Cardiac septum (tissue), 1 donor: ENCODE measurements at places on chromosomes 2 and 18. TPM values are rescaled to one million over a fixed set of nuclear protein-coding genes. Genes with fewer than 3 reads are reported as not detected.

C1GALT1C1L gene
- total RNA-seq, result 0.48 TPM

SLC25A12 gene
- total RNA-seq, result 91.2 TPM

GBX2 gene
- total RNA-seq, result not detected

FAM228A gene
- 0.35 TPM for total RNA-seq

POLR1B gene
- total RNA-seq, result 10.1 TPM

PSMG2 gene
- total RNA-seq, result 43.8 TPM

BMP10 gene
- 0.83 TPM for total RNA-seq

CCBE1 gene
- total RNA-seq, result 0.05 TPM

CRYGC gene
- total RNA-seq, result not detected

DNA sequence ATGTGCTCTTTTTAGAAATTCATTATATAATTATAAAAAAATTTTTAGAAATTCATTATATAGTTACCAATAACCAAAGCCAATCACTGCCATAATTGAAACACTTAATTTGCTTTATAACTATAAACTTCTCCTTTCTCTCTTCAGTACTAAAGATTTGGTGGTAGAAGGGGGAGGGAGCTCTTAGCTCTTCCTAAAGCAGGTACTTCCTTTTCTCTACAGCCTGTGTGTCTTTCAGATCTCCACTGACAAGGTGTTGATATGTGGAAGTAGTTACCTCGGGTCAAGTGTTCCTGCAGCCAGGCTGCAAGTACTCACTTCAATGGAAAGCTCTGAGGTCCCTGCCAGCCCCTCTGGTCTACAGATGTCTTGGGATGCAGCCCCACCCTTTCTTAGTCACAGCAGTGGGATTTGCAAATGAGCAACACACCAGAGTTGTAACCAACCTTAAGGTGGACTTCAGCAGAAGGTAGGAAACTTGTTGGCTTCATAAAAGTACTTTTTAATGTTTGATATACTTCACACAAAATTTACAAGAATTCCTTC, 690.0 kb downstream of the ARHGAP15 start:
- DNase-seq, result no peak

- DNase-seq, result no peak
These were observed 62.9 kb downstream of the EFR3B start for GRCh38 chr2:25104736-25105135.

DNA sequence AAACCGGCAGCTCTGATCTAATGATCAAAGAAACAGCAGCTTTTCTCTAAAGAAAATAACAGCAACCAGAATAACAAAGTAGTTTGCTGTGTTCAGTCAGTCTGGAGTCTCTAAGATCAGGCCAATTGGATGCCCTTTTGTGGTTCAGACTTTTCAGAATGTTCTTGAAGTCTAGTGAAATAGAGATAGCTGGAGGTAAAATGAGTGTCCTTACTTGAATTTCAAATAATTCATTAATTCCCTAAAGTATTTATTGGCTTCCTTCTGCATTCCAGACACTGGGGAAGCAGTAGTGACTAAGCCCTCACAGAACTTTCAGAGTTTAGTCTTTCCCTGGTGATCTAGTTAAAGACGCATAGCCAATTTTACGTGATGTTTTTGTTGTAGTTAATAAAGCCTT, 58.7 kb downstream of the C18orf54 start:
- no peak for DNase-seq

DNA sequence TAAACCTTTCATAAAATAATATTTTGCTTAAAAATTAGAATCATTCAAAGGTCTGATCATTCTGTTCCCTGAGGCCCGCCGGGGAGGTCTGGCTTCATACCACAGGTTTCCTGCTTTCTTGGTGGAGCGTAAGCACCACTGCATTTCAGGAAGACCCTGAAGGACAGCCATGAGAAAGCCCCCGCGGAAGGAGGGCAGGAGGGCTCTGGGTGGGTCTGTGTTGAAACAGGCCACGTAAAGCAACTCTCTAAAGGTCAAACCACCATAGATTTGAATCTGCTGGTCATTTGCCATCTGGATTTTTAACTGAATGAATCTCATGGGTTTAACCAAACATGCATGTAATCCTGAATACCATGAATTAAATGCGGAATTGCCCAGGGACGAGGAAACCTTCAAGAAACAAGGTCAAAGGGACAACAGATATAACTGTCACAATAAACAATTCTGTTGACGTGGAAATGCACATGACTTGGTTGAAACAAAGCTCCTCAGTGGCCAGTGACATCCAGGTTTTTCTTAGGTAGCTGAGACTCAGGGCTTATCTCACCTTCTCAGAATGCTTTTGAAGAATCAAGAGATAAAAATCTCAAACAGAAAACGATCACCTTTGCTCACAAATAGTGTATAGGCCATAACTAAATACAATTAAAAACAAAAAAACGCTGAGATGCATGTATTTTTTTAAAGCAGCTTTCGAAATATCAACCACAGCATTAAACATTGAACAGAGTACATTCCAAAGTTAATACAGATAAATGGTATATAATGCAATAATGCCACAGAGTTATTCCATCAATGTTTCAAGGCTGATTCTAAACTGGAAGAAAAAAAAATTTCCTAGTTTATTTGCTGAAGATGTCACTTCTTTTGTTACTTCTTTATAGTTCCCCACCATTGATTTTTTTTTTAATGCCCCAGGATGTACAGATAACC, 193.2 kb downstream of the BCL2 start:
- no peak for DNase-seq

GRCh38 chr2:25521665-25522387, 151.6 kb downstream of the DTNB start:
- DNase-seq, result no peak

GRCh38 chr2:230762317-230762896, 49.8 kb downstream of the CAB39 start:
- DNase-seq, result no peak

DNA sequence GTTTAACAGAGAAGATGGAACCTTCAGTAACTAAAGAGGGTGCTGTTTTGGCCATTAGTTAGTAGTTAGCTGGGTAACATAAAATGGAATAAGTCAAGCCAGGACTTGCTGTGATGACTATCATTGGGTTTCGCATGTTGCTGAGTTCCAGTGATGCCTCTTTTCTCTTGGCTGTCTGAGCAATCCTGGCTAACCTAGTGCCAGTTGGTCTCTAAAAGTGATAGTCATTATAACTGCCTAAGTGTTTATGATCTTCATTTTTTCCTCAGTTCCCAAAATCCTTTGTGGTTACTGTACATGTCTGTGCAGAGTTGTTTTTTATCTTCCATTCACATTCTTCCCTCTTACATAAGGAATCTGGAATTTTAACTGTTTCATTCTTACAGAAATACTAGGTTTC, 33.4 kb downstream of the WDR43 start:
- no peak for DNase-seq

GRCh38 chr18:39951142-39951720, 2003.8 kb upstream of the PIK3C3 start:
- no peak for DNase-seq

- no peak for DNase-seq
These were observed 135.7 kb downstream of the OTX1 start for GRCh38 chr2:63186331-63186730.

DNA sequence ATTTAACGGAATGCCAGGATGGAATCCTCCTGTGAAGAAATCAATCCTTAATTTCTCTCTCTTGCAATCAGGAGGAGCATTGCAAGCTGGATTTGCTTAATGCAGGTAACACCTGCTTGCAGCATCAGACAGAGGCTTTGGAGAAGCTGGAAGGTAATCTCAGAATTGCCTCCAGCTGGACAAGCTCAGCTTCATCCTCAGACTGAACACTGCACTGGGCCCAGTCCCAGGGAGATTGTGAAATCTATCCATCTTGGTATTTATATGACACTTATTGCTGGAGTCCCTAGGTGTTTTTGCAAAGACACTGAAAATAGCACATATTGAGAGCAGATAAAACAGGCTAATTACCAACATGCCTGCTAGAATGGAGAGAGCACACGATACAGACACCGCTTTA, 179.4 kb upstream of the SESTD1 start:
- DNase-seq, result no peak

- DNase-seq, result no peak
These were observed 2.1 kb downstream of the CNTNAP5 start for GRCh38 chr2:124027182-124027581.

DNA sequence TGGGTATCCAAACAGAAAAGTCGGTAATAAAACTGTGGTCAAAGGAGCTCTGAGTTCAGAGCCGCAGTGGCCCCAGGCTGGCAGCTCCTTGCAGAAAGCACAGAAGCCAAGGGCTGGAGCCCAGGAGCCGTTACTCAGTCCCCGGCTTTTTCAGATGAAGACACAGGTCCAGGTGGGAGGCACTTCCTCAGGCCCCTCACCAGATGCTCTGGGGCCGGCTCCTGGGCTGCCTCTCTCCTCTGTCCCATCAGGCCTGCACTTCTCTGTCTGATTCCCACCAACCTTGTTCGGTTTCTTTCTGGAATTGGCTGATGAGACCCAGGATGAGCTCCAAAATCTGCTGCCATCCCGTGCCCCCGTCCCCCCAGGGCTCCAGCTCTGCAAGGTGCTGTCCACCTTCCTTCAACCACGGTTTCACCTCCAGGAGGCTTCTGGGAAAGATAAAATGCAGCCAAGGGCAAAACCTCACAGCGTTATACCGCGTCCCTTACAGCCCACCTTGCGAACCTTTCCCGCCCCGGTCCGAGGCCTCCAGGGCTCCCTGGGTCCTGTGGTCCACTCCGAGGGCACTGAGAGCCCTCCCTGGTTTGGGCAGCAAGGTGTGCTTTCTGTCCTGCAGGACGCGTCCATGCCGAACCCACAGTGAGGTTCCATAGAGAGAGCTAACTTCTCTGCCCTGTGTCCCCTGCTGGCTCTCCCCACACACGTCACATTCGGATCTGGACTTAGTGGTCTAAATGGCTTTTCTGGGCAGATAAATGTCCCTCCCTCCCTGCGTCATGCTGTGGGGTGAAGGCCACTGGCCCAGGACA, 102.9 kb downstream of the TPO start:
- peak; percentile 65 for DNase-seq

DNA sequence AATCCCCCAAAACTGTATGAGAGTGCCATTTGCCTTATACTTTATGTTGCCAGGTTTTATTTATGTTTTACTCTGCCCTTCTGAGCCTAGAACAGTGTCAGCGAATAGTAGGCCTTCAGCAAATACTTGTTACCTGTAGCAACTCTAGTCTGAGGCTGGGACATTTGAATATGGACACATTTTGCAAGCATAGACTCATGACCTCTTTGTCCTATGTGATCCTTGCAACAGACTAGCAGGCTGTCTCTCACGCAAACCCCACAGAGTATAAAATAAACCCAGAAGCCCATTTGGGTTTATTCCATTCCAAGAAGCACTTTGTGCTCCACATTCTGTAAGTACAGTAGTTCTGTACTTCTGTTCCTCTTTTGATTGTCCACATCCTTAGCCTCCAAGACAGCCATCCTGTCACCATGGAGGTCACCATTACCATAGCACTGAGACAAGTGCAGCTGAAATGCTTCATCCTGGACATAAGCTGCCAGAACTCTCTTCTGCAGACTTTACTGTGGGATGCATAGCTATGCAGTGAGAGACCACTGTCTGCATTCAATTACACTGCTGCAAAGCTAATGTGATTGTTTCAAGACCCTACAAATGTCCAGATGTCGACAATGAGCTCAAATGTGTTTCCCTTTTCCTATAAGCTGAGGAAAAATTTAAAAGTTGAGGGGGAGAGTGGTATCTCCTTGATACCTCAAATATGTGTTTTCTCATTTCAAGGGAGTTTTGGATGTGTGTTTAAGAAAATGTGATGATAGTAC, 425.7 kb downstream of the PID1 start:
- DNase-seq, result no peak

- DNase-seq, result no peak
These were observed 631.5 kb downstream of the EPHA4 start for GRCh38 chr2:220940646-220941045.

DNA sequence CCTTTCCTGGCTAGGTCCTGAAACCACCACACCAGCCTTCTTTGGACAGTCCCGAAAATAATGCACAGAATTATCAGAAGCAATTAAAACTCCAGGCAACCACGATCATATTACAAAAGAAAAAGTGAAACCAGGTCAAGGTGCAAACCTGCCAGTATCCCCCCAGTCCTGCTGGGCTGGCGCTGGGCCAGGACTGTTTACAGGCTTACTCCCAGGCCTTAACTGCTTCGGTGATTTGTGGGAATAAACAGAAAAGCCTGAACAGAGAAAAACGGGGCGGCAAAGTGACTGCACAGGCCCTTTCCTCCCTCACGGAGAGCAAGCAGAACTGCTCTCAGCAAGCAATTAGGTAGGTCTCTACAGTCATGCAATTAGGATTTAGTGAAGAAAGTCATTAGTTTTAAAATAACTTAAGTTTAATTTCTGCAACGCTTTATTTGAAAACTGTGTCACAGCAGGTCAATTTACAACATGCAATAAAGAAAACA, 1.3 kb downstream of the HDAC4 start:
- DNase-seq, result peak; percentile 63

DNA sequence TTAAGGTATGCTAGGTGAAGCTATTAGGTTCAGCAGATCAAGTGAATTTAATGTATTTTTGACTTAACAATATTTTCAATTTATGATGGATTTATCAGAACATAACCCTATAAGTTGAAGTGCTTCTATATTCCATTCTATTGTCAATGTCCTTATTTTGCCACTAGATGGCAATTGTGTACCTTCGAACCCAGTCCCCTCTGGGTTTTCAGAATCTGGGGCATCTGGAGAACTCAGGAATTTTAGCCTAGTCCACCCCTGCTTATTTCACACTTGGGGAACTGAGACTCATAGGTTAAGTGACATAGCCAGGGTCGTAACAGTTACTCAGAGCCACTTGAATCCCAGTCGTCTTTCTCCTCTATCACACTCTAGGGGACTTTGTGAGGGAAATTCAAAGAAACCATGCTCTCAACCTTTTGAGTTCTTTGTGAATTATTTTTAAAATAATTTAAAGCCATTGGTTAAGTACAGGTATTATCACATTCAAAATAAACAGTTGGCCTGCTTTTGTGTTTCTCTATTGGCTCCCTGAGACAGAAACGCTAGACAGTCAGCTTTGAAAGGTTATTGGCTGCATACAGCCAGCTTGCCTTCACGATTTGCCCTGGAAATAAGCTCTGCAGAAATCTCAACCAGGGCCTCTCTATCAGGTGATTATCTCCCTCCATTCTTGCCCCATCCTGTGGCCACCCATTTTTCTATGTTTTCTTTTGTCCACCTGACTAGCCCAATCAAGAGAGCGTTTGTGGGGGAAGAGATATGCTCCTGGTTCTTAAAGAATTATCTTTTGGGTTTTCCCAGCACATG, 145.0 kb downstream of the TTC27 start:
- DNase-seq, result no peak

GRCh38 chr2:110874453-110875383, 142.3 kb downstream of the ACOXL start:
- no peak for DNase-seq

DNA sequence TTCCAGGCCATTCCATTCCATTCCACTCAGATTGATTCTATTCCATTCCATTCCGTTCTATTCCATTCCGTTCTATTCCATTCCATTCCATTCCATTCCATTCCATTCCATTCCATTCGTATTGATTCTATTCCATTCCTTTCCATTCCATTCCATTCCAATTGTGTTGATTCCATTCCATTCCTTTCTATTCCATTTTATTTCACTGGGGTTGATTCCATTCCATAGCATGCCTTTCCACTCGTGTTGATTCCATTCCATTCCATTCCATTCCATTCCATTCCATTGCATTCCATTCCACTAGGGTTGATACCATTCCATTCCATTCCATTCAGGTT, 1142.3 kb downstream of the RPIA start:
- no peak for DNase-seq
